ENCODE measurements at places on chromosomes 4 and X.

DNA sequence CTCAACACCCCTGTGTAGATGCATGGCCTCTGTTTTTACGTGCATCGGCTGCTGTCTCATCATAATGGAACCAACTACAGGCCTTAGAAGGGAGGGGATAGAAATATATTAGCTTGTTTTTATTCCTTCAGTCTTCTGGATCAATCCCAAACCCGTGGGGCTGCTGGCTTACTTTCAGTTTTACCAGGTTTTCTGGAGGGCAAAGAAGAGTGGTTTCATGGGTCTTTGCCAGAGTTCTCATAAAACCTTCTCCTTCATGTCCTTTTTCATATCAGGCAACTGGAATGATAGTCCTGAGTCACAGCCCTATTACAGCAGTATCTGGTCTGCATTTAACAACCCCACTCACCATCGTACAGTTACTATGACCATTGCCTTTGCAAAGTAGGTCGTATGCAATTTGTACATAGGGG lies 34.6 kb downstream of the PPP2R2C start:
- DNase-seq, result no peak

DNA sequence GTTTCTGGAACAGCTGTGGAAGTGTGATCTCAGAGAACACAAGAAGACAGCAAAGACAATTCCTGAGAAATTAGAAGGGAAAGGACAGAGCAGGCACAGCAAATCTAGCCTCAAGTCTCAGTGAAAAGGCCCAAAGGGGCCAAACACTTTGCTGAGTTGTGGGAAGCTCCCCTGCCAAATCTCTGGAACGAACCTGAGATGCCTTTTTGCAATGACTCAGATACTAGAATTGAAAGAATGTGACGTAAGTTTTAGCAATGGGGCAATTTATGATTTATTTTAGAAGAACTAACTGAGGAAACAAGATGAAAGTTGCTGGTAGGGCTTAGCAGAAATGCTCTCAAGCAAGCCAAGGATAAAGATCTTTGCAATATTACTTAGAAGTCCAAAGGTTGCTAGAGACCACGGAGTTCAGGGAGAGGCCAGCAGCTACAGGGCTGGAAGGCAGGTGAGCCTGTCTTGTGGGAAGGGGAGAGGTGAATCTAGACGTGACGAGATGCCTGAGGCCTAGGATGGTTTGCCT lies 92.8 kb downstream of the AMELX start:
- no peak for DNase-seq

GRCh38 chr4:163448540-163449203 lies 24.9 kb downstream of the TKTL2 start:
- DNase-seq, result peak; percentile 3

DNA sequence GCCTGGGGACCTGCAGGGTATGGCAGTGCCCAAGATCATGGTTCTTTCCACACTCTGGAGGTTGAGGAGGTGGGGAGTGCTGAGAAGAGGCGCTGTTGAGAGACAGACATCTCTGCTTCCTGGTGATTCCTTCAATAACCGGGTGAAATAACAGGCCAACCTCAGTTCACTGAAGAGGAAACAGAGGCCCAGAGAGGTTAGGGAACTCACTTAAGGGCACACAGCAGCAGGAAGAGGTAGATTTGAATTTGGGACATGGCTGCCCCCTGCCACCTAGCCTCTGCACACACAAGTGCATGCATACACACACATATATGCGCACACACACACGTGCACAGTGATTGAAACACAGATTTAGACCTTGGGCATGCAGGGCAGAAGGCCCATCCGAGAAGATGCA lies 24.9 kb upstream of the HMX1 start:
- no peak for DNase-seq

DNA sequence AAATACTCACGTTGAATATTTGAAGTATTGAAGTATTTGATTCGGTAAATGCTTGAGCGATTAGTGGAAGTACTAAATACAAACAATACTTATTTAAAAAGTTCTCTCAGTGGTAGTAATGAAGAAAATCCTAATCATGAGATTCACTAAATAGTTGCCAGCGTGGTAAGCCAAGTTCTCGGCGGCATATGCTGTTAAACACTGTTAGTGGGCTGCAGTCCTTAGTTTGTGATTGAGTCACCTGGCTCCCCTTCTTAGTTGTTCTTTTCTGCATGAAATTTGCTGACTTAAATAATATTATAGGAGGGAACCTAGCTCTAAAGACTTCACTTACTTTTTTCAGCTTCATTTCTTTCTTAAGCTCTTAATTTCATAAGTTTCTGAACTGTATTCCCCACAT lies 51.4 kb downstream of the STIM2 start:
- DNase-seq, result no peak

GRCh38 chr4:77196866-77197265 lies 39.9 kb downstream of the CCNG2 start:
- DNase-seq, result no peak

GRCh38 chr4:31272331-31273061 lies 552.3 kb downstream of the PCDH7 start:
- no peak for DNase-seq

DNA sequence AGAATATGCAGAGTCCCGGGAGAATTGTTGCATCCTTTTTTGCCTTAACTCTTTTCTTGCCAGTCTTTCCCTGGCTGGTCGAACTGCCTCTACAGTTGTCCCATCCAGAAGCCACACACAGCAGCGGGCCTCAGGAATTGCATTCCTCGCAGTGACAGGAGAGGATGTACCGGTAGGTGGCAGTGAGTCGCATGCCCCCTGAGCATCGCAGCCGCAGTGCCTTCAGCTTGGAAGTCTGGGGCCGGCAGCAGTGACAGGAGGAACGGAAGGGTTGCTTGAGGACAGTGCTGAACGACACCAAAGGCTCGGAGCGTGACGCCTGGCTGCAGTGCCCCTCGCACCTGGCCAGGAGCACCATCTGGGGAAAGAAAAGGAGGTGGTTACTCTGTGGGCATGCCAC lies 23.5 kb downstream of the NDP start:
- DNase-seq, result peak; percentile 7

GRCh38 chr4:17336524-17336961 lies 175.3 kb downstream of the QDPR start:
- no peak for DNase-seq

DNA sequence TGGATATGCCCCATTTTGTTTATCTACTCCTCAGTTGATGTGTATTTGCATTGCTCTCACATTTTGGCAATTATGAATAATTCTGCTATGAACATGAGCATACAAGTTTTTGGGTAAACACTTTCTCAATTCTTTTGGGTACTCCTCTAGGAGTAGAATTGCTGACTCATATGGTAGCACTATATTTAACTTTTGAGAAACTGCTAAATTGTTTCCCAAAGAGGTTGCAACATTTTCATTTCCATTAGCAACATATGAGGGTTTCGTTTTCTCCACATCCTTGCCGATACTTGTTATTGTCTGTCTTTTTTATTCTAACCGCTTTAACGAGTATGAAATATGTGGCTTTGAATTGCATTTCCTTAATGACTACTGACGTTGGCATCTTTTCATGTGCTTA lies 185.4 kb downstream of the TSPAN5 start:
- no peak for DNase-seq

DNA sequence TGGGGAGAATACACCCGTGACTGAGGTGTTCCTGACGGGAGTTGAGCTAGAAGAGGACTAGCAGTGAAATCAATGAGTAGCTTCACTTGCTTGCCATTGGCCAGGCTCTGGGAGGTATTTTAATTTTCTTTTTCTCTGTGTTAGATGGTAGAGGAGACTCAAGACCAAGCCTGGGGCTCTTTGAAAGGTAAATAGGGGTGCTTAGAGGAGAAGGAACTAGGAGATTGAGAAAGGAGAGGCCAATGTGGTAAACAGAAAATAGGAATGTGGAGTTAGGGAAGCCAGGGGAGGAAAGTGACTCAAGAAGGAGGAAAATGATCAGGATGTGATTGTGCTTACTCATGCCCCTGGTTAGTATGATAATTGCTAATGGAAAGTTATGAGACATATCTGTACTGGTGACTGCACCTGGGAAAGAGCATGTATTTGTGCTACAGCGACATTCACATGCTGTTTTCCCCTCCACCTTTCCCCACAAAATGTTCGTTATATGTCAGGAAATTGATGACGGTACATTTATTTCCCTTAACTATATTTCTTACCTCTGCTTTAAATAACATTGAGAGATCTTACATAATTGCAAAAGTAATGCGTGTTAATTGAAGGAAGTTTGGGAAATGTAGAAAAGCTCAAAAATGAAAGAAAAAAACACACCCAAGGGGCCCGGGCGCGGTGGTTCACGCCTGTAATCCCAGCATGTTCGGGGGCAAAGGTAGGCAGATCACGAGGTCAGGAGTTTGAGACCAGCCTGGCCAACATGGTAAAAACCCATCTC lies 16.9 kb upstream of the LRBA start:
- no peak for DNase-seq

DNA sequence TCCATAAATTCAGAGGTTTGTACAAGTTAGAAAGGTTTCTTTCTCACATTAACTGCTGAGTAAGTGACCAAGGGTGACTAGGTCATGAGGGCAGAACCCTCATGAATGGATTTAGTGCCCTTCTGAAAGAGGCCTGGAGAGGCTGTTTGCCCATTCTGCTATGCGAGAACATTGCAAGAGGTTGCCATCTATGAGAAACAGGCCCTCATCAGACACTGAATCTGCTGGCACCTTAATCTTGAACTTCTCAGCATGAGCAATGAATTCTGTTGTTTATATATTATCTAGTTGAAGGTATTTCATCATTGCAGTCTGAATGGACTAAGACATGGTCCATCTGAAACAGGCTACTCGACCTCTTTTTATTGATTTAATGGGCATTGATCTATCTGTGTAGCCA lies 96.2 kb upstream of the GPRIN3 start:
- DNase-seq, result no peak

GRCh38 chr4:112526061-112526460 lies 10.1 kb upstream of the NEUROG2 start:
- DNase-seq, result no peak

GRCh38 chr4:18508786-18509185 lies 487.2 kb upstream of the LCORL start:
- DNase-seq, result no peak

DNA sequence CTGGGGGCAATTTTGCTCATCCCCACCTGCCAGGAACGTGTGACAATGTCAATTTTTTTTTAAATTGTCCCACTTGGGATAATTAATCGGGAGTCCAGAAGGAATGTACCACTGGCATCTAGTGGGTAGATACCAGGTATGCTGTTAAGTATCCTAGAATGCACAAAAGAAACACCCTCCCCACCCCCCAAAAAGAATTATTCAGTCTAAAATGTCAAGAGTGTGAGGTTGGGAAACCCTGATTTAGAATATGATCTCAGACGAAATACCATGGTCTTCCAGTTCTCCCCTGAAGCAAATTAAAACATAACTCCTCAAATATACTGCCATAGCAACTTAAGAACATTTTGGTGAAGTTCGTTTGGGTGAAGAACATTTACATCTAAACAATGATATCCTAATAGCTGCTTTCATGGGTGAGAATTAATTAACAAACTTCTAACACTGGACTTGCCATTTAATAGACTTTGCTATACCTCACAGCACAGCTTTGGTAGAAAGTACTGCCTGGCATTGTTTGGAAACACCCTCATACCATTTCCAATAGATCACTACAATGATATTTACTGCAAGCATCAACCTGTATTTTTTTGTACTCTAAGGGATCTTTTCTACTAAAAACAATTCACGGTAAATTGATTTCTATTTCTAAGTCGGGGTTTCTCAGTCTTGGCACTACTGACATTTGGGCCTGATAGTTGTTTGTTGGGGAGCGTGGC lies 36.5 kb downstream of the SH3RF1 start:
- no peak for DNase-seq

GRCh38 chr4:139470997-139471665 lies 17.2 kb downstream of the RAB33B start:
- no peak for DNase-seq

- no peak for DNase-seq
Observed at GRCh38 chr4:140227286-140227685, 73.3 kb upstream of the MAML3 start.

GRCh38 chr4:18880871-18881270 lies 859.3 kb upstream of the LCORL start:
- no peak for DNase-seq

DNA sequence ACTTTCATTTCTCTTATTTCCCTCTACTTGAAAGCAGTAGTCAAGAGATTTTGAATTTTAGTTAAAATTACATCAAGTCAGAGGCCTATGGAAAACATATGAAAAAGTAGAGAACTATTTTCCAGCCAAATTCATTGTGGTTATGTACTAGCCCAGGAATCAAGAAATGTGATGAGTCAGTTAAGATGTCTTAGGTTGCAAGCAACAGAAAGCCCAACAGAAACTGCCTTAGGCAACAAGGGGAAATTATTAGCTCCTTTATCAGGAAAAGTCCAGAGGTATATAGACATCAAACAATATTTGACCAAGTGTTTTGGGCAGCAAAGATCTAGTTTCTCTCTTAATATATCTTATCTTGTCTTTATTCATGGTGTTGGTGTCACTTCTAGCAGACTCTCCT lies 37.8 kb upstream of the FRMD7 start:
- no peak for DNase-seq

DNA sequence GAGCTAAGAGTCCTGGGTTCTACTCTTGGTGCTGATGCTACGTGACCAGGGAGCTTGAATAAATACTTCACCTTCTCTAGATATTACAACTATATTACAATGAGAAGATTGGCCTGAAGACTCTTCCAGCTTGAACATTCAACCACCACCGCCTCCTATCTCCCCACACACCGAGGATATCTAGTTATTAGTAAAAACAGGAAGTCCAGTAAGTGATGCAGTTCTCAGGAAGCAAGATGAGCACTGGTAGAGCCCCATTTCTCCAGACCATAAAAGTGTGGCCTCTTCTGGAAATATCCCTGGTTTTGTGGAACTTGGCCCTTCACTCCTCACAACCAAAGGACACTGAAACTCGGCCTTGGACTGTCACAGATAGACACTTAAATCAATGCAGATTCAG lies 18.5 kb downstream of the PJA1 start:
- DNase-seq, result no peak

GRCh38 chrX:85611926-85612325 lies 232.5 kb upstream of the POF1B start:
- DNase-seq, result no peak

DNA sequence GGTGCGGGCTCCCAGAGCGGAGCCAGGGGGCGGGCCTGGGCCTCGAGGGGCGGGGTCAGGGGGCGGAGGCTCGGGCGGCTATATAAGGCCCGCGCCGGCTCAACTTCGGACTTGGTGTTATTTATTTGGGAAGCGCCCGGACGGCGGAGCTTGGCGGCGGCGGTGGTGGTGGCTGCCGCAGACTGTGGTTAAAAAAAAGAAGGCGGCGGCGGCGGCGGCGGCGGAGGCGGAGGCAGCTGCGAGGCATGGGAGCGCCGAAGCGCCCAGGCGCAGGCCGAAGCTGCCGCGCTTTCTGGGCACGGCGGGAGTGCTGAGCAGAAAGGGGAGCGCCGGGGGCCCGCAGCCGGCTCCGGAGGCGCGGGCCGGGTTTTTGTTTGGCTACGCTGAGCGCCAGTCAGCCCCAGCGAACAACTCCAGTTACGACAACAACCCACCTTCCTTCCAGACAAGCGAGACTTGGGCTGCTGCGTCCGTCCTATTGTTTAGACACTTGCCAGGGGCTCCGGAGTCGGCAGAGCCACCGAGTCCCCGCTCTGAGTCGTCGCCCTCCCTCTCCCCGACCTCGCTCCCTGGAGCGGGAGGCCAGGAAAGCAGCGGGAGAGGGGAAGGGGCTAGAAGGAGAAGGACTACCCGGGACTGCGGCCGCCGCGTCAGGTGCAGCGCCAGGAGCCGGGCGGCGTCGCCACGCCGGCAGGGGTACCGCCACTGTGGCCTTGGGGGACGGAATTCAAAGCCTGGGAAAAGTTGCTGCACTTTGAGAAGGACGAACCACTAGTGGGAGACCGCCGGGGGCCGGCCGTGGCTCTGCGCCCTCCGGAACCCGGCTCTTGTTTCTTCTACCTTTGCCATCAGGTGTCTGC lies at the start of gene SLIT2:
Gene SLIT2 (plus strand): TSS at position 110 of the 860 bp plus-strand sequence. CDS start 1,911 bp downstream, outside the sequence.
- peak; percentile 51 for DNase-seq

- DNase-seq, result no peak
Observed at GRCh38 chr4:121408-122084, 2.8 kb upstream of the ZNF718 start.

Data from nucleus accumbens (tissue), 56 donors.